ENCODE measurements at places on chromosomes 1 and 21. TPM values are rescaled to one million over a fixed set of nuclear protein-coding genes. Genes with fewer than 3 reads are reported as not detected.

S100A7A gene
- total RNA-seq, result not detected

NPPA gene
- not detected for total RNA-seq

CRP gene
- 0.69 TPM for total RNA-seq

CDCA8 gene
- 72.5 TPM for total RNA-seq

FAM167B gene
- not detected for total RNA-seq

ACOT11 gene
- 0.89 TPM for total RNA-seq

RPE65 gene
- not detected for total RNA-seq

HES2 gene
- total RNA-seq, result 0.18 TPM

ANGPTL3 gene
- total RNA-seq, result not detected

ZNF593OS gene
- not detected for total RNA-seq

SYT6 gene
- not detected for total RNA-seq

ACTL8 gene
- 2.1 TPM for total RNA-seq

TRPM2 gene
- total RNA-seq, result 2.1 TPM

RNU1-2 gene
- total RNA-seq, result 2,231 TPM

AVPR1B gene
- total RNA-seq, result not detected

PAQR7 gene
- 4.4 TPM for total RNA-seq

LAMC1 gene
- total RNA-seq, result 0.60 TPM

OR2G6 gene
- not detected for total RNA-seq

TPRG1L gene
- 8.4 TPM for total RNA-seq

S100A2 gene
- 1.3 TPM for total RNA-seq

SPRR1A gene
- not detected for total RNA-seq

SLC6A17 gene
- not detected for total RNA-seq

S100A7 gene
- not detected for total RNA-seq

OR6P1 gene
- not detected for total RNA-seq

CD101 gene
- 0.35 TPM for total RNA-seq

CYP4X1 gene
- total RNA-seq, result not detected

Data from K562 (cell line).